Thyroid gland (tissue), 4 donors: ENCODE measurements at places on chromosomes 2 and 18. TPM values are rescaled to one million over a fixed set of nuclear protein-coding genes. Genes with fewer than 3 reads are reported as not detected.
A peak's percentile ranks its signal among the peaks of the same experiment; 100 is the strongest.

DNA sequence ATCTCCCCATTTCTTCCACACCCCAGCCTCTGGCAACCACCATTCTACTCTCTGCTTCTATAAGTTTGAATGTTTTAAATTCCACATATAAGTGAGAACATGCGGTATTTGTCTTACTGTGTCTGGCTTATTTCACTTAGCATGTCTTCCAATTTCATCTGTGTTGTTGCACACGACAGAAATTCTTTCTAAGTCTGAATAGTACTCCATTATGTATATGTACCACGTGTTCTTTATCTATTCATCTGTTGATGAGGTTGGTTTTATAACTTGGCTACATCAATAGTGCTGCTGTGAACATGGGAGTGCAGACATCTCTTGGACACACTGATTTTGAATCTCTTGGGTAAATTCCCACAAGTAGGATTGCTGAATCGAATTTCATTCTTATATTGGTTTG lies 31.8 kb upstream of the MTX2 start:
- H3K36me3 ChIP-seq: no peaks in the 10 kb centered on the region
- no peaks in the 10 kb centered on the region for H3K4me1 ChIP-seq
- no peak for DNase-seq
- no peak overlapping the region for H3K27ac ChIP-seq
- H3K27me3 ChIP-seq: no peaks in the 10 kb centered on the region
- H3K4me3 ChIP-seq: no peak overlapping the region

- no peaks in the 10 kb centered on the region for H3K27me3 ChIP-seq
- H3K27ac ChIP-seq: no peak overlapping the region
- no peak for DNase-seq
These were observed 51.9 kb upstream of the CWC22 start for GRCh38 chr2:180058993-180059392.

- no peaks in the 10 kb centered on the region for H3K27me3 ChIP-seq
- H3K4me3 ChIP-seq: no peak overlapping the region
- H3K36me3 ChIP-seq: no peaks in the 10 kb centered on the region
- peaks cover 11% of the 10 kb centered on the region for H3K4me1 ChIP-seq
- no peak for DNase-seq
- H3K27ac ChIP-seq: no peak overlapping the region
These were observed 15.0 kb downstream of the GPR55 start for GRCh38 chr2:230909841-230910545.

GRCh38 chr2:97907369-97908100 lies 88.2 kb downstream of the TMEM131 start:
- no peaks in the 10 kb centered on the region for H3K36me3 ChIP-seq
- H3K27ac ChIP-seq: no peak overlapping the region
- no peak overlapping the region for H3K4me3 ChIP-seq

The FAM110C gene
- 14.2 TPM for total RNA-seq

GRCh38 chr2:68791914-68792313 lies 57.3 kb downstream of the ARHGAP25 start:
- no peaks in the 10 kb centered on the region for H3K36me3 ChIP-seq
- H3K27ac ChIP-seq: no peak overlapping the region

- H3K4me1 ChIP-seq: peaks cover 29% of the 10 kb centered on the region
- no peak overlapping the region for H3K4me3 ChIP-seq
- no peaks in the 10 kb centered on the region for H3K36me3 ChIP-seq
- H3K27me3 ChIP-seq: no peaks in the 10 kb centered on the region
- DNase-seq: peak; percentile 17
These were observed 101.2 kb downstream of the KCTD18 start for GRCh38 chr2:200408428-200409316.

DNA sequence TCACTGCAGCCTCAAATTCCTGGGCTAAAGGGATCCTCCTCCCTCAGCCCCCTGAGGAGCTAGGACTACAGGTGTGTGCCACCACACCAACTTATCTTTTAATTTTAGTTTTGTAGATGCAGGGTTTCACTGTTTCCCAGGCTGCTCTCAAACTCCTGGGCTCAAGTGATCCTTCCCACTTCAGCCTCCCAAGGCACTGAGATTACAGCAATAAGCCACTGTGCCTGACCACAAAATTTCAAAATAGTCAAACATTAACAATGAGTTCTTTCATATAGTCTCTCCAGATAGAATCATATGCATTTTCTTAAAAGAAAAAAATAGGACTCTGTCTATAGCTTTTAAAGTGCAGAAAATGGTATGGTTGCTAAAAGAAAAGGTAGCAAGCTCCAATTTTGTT lies 24.9 kb upstream of the PID1 start:
- H3K27me3 ChIP-seq: no peaks in the 10 kb centered on the region
- H3K36me3 ChIP-seq: no peaks in the 10 kb centered on the region
- H3K27ac ChIP-seq: no peak overlapping the region
- H3K4me3 ChIP-seq: no peak overlapping the region

- H3K4me1 ChIP-seq: no peaks in the 10 kb centered on the region
- H3K36me3 ChIP-seq: no peaks in the 10 kb centered on the region
- H3K4me3 ChIP-seq: no peak overlapping the region
- DNase-seq: no peak
- H3K27me3 ChIP-seq: no peaks in the 10 kb centered on the region
These were observed 971.3 kb upstream of the FAM98A start for GRCh38 chr2:34570266-34570872.

The FIGN gene
- 2.8 TPM for total RNA-seq

The HPCAL1 gene
- 39.9 TPM for total RNA-seq

The CCDC148 gene
- 8.3 TPM for total RNA-seq

The FSHR gene
- total RNA-seq: not detected

DNA sequence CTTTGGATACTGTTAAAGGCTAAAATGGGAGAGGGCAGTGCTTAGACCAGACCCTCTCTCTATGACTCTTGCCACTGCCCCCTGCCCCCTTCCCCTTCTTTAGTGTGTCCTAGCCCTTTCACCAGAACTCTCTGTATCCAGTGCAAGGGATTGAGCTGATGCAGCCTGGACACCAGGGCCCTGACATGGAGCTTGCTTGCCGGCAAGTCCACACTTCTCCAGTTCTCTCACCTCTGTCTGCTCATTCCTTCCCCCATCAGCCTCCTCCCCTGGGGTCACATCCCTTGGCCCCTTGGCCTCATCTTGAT lies 1.5 kb upstream of the WNT6 start:
- no peak overlapping the region for H3K27ac ChIP-seq
- DNase-seq: no peak
- no peak overlapping the region for H3K4me3 ChIP-seq
- peaks cover 7% of the 10 kb centered on the region for H3K4me1 ChIP-seq
- H3K36me3 ChIP-seq: no peaks in the 10 kb centered on the region

The NTSR2 gene
- not detected for total RNA-seq

DNA sequence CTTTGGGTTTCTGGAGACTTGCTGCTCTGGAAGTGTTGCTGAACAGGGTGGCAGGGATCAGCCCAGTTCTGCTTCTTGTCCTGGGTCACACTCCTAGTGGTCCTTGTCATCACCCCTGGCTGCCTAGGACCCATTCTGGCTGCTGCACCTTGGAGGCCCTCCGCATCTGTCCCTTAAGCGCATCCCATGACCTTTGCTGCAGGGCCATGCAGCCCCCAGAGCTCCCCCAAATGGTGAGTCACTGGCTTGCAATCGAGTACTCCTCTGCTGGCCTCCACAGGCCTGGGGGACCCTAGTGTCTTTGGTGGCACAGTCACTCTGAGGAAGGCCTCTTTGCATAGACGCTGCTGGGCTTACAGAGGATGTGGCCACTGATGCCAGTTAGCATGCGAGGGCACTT lies 188.5 kb downstream of the ASB1 start:
- H3K4me1 ChIP-seq: no peaks in the 10 kb centered on the region
- no peak overlapping the region for H3K4me3 ChIP-seq
- H3K36me3 ChIP-seq: no peaks in the 10 kb centered on the region
- no peaks in the 10 kb centered on the region for H3K27me3 ChIP-seq
- no peak for DNase-seq

The CYS1 gene
- 0.59 TPM for total RNA-seq

The DCC gene
- total RNA-seq: not detected

GRCh38 chr18:53971331-53971730 lies 253.1 kb downstream of the MBD2 start:
- H3K4me3 ChIP-seq: no peak overlapping the region
- no peaks in the 10 kb centered on the region for H3K27me3 ChIP-seq
- no peaks in the 10 kb centered on the region for H3K36me3 ChIP-seq
- DNase-seq: no peak
- H3K27ac ChIP-seq: no peak overlapping the region

The UPP2 gene
- not detected for total RNA-seq

DNA sequence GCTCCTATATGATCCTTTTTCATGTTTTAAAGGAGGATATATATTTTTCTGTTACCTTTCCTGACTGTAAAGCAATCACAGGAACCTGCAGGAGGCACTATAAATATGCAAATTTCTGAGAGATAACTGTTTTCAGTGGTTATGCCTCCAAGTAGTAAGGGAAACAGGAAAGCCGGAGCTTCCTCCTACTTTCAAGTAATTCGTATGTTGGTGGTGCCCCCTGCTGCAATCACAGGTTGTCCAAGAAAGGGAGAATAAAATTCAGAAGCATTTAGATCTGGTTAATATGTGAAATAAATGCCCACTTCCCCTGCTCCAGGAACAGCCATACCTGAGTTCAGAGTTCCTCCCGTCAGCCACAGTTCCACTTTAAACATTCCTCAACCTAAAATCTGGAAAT lies 12.0 kb upstream of the BCL11A start:
- no peak overlapping the region for H3K4me3 ChIP-seq
- peaks cover 4% of the 10 kb centered on the region for H3K4me1 ChIP-seq
- DNase-seq: peak; percentile 32
- no peaks in the 10 kb centered on the region for H3K36me3 ChIP-seq
- no peak overlapping the region for H3K27ac ChIP-seq

GRCh38 chr2:113119111-113119510 lies 8.3 kb upstream of the IL1RN start:
- H3K36me3 ChIP-seq: no peaks in the 10 kb centered on the region
- peaks cover 15% of the 10 kb centered on the region for H3K4me1 ChIP-seq
- DNase-seq: no peak
- H3K4me3 ChIP-seq: no peak overlapping the region
- H3K27me3 ChIP-seq: no peaks in the 10 kb centered on the region

The AGXT gene
- total RNA-seq: not detected

DNA sequence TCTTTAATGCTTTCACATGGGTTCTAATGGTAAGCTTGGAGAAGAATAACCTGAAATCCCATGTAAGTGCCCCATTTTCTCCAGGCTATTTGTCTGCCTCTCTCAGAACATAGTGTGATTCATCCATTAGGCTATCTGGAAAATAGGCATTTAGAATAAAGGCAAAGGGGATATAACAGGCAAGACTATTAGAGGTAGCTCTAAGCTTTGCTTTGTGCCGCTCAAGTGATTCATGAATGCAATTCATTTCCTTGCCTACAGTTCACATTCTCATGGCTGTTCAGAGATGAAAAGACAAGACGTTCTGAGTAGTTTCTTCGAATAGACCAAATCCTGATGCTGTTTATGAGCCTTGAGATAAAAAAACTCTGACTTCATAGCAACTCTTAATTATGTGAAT lies 101.7 kb downstream of the ANKRD44 start:
- peaks cover 9% of the 10 kb centered on the region for H3K4me1 ChIP-seq
- no peaks in the 10 kb centered on the region for H3K27me3 ChIP-seq

DNA sequence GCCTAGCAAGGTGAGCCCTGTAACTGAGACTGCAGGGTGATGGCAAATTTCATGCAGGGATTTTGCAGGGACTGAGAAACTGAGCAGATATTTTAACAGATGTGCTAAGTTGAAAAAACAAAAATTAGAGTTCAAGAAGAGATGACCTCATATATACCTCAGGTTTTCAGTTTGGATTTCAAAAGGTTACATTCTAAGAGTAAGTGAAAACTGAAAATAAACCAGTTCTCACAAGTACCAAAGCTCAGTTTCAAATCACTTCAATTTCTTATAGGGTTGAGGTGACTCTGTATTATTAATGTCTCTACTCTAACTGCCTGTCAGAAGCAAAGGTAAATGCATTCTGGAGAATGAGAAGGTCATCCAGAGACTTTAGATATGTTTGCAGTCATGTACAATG lies 237.4 kb upstream of the VRK2 start:
- no peaks in the 10 kb centered on the region for H3K36me3 ChIP-seq
- DNase-seq: no peak
- no peaks in the 10 kb centered on the region for H3K4me1 ChIP-seq
- H3K27me3 ChIP-seq: no peaks in the 10 kb centered on the region

The C2orf80 gene
- total RNA-seq: not detected

The MGAT4A gene
- 55.2 TPM for total RNA-seq

The SLC9A4 gene
- not detected for total RNA-seq

- DNase-seq: no peak
- H3K4me1 ChIP-seq: no peaks in the 10 kb centered on the region
- no peak overlapping the region for H3K4me3 ChIP-seq
- H3K27me3 ChIP-seq: no peaks in the 10 kb centered on the region
- H3K36me3 ChIP-seq: no peaks in the 10 kb centered on the region
These were observed 86.8 kb upstream of the CBLN2 start for GRCh38 chr18:72630991-72631390.

DNA sequence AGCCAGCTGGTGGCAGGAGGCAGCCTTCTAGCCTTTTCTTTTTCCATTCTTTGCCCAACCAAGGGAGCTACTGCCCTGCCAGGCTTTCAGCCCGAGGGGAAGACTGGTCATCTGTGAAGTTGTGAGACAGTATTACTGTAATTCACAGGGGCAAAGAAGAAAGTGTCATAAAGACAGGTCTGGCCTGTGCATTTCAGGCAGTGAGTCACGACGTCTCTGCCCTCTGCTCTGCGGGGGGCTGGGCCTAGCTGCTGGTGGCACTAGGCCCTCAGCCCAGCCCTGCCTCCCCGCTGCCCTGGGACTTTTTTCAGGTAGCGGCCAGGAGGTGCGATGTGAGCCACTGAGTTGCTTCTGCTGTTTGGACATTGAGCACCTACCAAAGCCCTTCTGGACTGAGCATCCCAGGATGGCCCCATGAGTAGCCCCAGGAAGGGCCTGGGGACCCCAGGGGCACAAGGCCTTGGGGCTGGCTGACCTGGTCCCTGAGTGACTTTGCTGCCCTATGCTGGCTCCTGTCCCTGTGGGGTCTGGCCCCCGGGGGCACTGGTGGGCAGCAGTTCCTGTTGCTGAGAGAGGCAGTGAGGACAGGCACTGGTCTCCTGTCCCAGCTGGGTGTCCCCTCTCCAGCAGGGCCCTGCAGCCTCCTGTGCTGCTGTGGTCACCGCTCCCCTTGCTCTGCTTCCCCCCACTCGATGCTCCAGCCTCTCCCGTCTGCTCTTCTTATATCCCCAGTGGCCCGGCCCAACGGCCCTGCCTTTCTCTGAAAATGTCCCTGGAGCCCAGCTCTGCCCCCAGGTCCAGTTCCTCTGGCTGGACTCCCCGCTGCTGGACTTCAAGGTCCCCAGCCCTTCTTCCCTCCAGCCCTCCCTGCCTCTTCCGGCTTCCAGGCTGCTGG lies 7.0 kb downstream of the INHBB start:
- H3K27ac ChIP-seq: no peak overlapping the region
- no peak overlapping the region for H3K4me3 ChIP-seq
- H3K27me3 ChIP-seq: no peaks in the 10 kb centered on the region
- DNase-seq: no peak
- H3K36me3 ChIP-seq: peaks cover 15% of the 10 kb centered on the region
- H3K4me1 ChIP-seq: peaks cover 7% of the 10 kb centered on the region

GRCh38 chr2:130756874-130757668 lies 1.7 kb downstream of the AMER3 start:
- H3K4me1 ChIP-seq: peaks cover 13% of the 10 kb centered on the region
- H3K27ac ChIP-seq: no peak overlapping the region
- no peak for DNase-seq
- H3K36me3 ChIP-seq: no peaks in the 10 kb centered on the region

- no peak overlapping the region for H3K27ac ChIP-seq
- no peak overlapping the region for H3K4me3 ChIP-seq
- H3K36me3 ChIP-seq: no peaks in the 10 kb centered on the region
- DNase-seq: no peak
- H3K4me1 ChIP-seq: peaks cover 7% of the 10 kb centered on the region
These were observed 83.5 kb downstream of the BIN1 start for GRCh38 chr2:127023504-127023903.
